ENCODE measurements at places on chromosomes 7 and 10.

- no peaks in the 10 kb centered on the region for H3K36me3 ChIP-seq
- H3K27ac ChIP-seq: no peak overlapping the region
- no peak overlapping the region for H3K4me3 ChIP-seq
- no peaks in the 10 kb centered on the region for H3K27me3 ChIP-seq
- H3K4me1 ChIP-seq: no peaks in the 10 kb centered on the region
Measured at GRCh38 chr7:51268859-51269258, 47.8 kb downstream of the COBL start.

GRCh38 chr10:112332022-112332421 is 41.9 kb upstream of the ACSL5 start:
- no peaks in the 10 kb centered on the region for H3K36me3 ChIP-seq
- H3K27ac ChIP-seq: no peak overlapping the region
- H3K27me3 ChIP-seq: no peaks in the 10 kb centered on the region
- H3K4me3 ChIP-seq: no peak overlapping the region

GRCh38 chr7:1967512-1968396 is 265.0 kb downstream of the MAD1L1 start:
- H3K27me3 ChIP-seq: no peaks in the 10 kb centered on the region
- no peak overlapping the region for H3K4me3 ChIP-seq
- no peak for DNase-seq
- no peaks in the 10 kb centered on the region for H3K4me1 ChIP-seq
- no peak overlapping the region for H3K27ac ChIP-seq
- H3K36me3 ChIP-seq: no peaks in the 10 kb centered on the region

DNA sequence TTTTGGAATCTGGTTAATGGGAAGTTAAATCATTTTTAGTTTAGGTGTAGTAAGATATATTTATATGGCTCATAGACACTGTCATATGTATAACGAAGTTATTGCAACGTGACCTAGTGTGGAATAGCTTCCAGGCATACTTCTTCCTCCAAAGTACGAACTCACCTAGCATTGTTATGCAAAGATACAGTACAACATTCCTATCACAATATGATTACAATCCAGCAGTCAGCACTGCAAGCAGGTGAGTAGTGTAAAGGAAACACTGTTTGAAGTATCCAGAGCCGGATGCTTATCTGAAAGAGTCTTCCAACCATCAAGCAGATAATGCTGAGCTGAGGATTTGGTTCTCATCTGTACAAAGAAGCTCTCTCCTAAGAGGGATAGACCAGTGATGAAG is 754.4 kb upstream of the IGFBP3 start:
- H3K27ac ChIP-seq: no peak overlapping the region
- no peak for DNase-seq
- H3K4me1 ChIP-seq: no peaks in the 10 kb centered on the region
- no peak overlapping the region for H3K4me3 ChIP-seq

- no peaks in the 10 kb centered on the region for H3K36me3 ChIP-seq
- H3K4me1 ChIP-seq: peaks cover 28% of the 10 kb centered on the region
- DNase-seq: no peak
- no peak overlapping the region for H3K4me3 ChIP-seq
- H3K27ac ChIP-seq: peak overlapping the region; percentile 85
Measured at GRCh38 chr10:132518572-132519381, 18.8 kb upstream of the INPP5A start.

Data from esophagus squamous epithelium (tissue), 5 donors.